ENCODE measurements at places on chromosomes 1 and 21.

GRCh38 chr1:156896490-156897033, 3.0 kb downstream of the PEAR1 start:
- peak overlapping the region; percentile 81 for H3K27ac ChIP-seq
- no peaks in the 10 kb centered on the region for H3K27me3 ChIP-seq
- no peaks in the 10 kb centered on the region for H3K36me3 ChIP-seq

- H3K4me3 ChIP-seq, result no peak overlapping the region
- H3K4me1 ChIP-seq, result peaks cover 4% of the 10 kb centered on the region
- DNase-seq, result no peak
- H3K27me3 ChIP-seq, result no peaks in the 10 kb centered on the region
Measured at GRCh38 chr1:184881941-184882913, 92.1 kb downstream of the NIBAN1 start.

GRCh38 chr1:186559601-186560116, 98.7 kb upstream of the PDC start:
- no peaks in the 10 kb centered on the region for H3K27me3 ChIP-seq
- peak; percentile 37 for DNase-seq
- H3K27ac ChIP-seq, result peak overlapping the region; percentile 69
- H3K4me3 ChIP-seq, result no peak overlapping the region

DNA sequence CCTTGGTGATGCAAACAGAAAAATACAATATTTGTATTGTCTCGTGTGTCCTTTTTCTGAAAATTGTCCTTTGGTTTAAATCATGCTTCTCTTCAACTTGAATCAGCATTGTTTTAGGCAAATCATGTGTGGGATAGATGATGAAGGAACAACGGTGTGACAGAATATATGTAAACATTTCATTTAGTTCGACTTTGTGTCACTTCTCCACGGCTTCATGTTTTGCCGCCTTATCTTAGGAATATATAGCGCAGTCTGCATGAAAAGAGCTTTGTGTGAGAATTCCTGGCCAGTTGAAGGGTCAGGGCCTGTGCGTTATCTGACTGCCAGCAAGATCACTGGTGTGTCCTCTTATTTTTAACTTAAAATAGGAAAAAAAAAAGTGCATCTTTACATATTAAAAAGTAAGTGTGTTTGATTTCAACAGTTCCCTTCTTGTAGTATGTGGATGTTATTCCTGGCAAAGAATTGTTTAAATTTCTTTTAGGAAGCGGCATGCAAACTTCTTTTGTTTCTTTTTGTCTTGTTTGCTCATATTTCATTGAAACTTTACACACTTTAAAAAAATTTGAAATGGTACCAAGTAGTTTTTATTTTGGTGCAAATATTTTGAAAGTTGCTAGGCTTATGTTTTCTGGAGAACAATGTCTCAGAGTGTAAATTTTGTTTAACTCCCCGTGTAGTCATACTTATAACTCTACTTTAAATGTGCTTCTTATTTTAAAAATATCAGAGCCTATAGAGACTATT, 465.2 kb downstream of the USP25 start:
- peaks cover 48% of the 10 kb centered on the region for H3K27me3 ChIP-seq
- no peaks in the 10 kb centered on the region for H3K36me3 ChIP-seq
- no peak overlapping the region for H3K27ac ChIP-seq
- no peak for DNase-seq
- H3K4me3 ChIP-seq, result peak overlapping the region; percentile 36

DNA sequence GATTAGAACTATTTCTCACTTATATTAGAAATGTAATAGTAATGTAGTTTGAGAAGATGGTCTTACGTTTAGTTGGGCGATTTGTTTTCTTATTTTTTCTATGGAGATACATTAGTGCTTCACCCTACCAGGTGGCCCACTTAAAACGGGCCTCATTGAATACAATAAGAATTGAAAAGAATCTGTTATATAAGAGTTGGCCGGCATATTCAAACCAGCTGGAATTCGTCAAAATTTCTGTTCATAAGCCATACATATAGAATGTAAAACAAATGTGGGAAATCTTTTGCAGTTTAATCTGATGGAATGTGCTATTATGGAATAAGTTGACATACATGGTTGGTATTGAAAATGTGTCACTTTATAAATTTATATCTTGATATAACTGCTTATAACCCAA, 96.4 kb upstream of the C1orf105 start:
- peaks cover 53% of the 10 kb centered on the region for H3K4me1 ChIP-seq
- no peak overlapping the region for H3K4me3 ChIP-seq
- H3K36me3 ChIP-seq, result no peaks in the 10 kb centered on the region
- no peak for DNase-seq
- H3K27ac ChIP-seq, result no peak overlapping the region
